Aorta (tissue), 5 donors: ENCODE measurements at places on chromosomes 6 and 20. TPM values are rescaled to one million over a fixed set of nuclear protein-coding genes. Genes with fewer than 3 reads are reported as not detected.
A peak's percentile ranks its signal among the peaks of the same experiment; 100 is the strongest.

DNA sequence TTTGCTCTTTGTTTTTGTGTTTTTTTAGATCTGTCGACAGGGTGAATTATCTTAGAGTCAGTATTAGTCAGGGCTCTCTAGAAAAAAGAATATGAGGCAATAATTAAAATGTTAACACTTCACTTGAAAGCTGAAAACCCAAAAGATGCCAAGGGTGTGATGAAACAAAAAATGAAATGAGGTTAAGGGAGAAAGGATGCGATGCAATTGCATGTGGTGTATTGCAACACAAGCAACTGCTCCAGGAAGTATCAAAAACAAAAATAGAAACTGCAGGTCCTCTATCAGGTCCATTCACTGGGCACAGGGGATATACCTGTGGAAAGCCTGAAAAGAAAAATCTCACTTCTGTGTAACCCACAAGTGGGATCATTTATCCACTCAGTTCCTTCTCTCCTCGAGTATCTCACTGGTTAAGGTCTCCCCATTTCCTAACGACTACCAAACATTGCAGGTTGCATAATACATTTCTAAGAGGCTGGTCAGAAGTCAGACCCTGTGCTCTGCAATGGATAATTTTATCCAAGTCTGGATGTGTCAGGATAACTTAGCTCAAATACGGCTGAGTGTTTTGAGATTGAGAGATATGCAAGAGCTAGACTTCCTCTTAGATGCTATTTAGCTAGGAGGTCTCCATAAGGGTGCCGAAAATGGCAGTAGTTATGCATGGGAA, 257.7 kb upstream of the GJE1 start:
- H3K27ac ChIP-seq, result no peak overlapping the region
- no peaks in the 10 kb centered on the region for H3K27me3 ChIP-seq
- H3K4me3 ChIP-seq, result no peak overlapping the region
- H3K4me1 ChIP-seq, result no peaks in the 10 kb centered on the region
- DNase-seq, result no peak

- peaks cover 1% of the 10 kb centered on the region for H3K4me1 ChIP-seq
- H3K4me3 ChIP-seq, result no peak overlapping the region
- H3K36me3 ChIP-seq, result no peaks in the 10 kb centered on the region
- peak; percentile 74 for DNase-seq
These were observed 108.7 kb downstream of the NCOA3 start for GRCh38 chr20:47610247-47610944.

DNA sequence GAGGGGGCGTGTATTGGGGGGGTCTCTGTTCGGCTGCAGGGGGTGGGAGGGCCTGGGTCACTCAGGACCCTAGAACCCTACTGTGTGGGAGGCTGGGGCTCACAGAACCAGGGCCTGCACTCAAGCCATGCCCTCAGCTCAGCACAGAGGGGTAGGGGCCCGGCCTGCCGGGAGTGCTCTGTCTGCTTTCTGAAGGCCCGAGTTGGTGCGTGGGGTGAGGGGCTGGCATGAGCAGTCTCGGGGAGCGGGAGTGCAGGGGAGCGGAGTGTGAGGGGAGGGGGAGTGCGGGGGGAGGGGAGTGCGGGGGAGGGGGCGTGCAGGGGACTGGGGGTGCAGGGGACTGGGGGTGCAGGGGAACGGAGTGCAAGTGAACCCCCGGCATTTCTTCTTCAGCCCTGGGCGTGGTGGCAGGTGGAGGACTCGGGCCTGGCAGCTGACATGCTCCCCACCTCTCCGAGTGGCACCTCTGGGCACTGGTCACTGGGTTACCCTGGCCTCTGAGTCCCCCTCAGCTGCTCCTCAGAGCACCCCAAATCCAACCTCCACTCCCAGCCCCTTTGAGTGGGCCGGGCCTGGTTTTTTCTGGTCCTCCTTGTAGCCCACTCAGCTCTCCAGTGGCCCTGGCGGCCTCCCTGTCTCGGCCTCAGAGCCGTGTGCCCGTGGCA, 1.0 kb downstream of the COL20A1 start:
- no peak overlapping the region for H3K4me3 ChIP-seq
- H3K36me3 ChIP-seq, result no peaks in the 10 kb centered on the region
- DNase-seq, result no peak
- H3K4me1 ChIP-seq, result no peaks in the 10 kb centered on the region

- H3K4me3 ChIP-seq, result no peak overlapping the region
- no peaks in the 10 kb centered on the region for H3K4me1 ChIP-seq
- no peak for DNase-seq
- H3K36me3 ChIP-seq, result no peaks in the 10 kb centered on the region
These were observed 8.5 kb downstream of the SCGN start for GRCh38 chr6:25660512-25660911.

DNA sequence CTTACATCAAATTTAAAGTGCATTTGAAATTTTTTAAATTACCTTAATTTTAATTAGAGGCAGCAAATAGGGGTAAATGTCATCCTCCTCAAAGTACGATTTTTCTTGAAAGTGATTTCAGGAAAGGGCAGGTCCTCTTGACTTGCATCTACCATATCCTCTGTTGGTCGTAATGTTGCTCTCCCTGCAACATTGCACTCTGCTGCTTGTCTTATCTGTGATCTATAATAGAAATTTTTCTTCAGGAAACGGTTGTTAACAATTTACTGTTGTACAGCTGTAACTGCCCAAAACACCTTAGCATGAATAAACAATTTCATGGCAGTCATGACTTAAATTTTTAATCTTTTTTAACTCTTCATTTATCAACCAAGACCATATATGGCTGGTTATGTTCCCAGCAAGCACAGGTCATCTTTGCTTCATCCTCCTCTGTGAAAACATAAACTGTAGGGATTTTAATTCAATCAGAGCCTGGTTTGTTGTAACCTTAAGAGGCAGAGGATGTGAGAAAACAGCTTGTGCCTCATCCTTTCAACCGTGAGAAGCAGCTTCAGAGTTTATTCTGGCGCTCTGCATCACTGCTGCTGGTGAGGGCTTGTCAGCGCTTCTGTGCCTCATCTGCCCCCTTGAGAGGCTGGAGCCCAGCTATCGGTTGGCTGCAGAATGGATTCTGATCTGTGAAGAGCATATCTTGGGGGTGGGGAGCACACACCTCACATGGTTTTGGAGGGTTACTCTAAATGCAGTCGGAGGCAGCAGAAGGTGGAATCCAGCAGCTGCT, 56.0 kb downstream of the CTNNBL1 start:
- no peaks in the 10 kb centered on the region for H3K4me1 ChIP-seq
- H3K36me3 ChIP-seq, result peaks cover 7% of the 10 kb centered on the region
- no peak for DNase-seq
- no peak overlapping the region for H3K27ac ChIP-seq
- H3K27me3 ChIP-seq, result no peaks in the 10 kb centered on the region

GRCh38 chr6:44497807-44498206, 110.3 kb downstream of the CDC5L start:
- no peaks in the 10 kb centered on the region for H3K36me3 ChIP-seq
- H3K27me3 ChIP-seq, result no peaks in the 10 kb centered on the region
- no peak overlapping the region for H3K27ac ChIP-seq
- DNase-seq, result no peak

- H3K4me3 ChIP-seq, result no peak overlapping the region
- no peaks in the 10 kb centered on the region for H3K4me1 ChIP-seq
- H3K36me3 ChIP-seq, result no peaks in the 10 kb centered on the region
These were observed 65.6 kb downstream of the ATP9A start for GRCh38 chr20:51702556-51702955.

DNA sequence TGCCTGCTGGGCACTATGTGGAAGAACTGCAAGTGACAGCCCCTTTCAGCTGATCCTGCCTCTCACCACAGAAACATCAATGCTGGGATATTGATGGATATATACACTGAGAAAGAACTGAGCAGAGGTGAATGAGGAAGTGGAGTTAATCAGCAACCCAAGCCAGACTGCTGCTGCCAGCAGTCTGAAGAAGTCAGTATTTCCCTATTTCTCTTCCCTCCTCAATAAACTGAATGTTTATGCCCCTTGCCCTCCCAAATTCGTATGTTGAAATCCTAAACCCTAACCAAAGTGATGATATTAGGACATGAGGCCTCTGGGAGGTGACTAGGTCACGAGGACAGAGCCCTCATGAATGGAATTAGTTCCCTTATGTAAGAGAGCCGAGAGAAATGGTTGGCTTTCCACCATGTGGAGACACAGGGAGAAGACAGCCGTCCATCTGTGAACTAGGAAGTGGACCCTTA, 76.3 kb downstream of the CDK19 start:
- no peaks in the 10 kb centered on the region for H3K27me3 ChIP-seq
- no peaks in the 10 kb centered on the region for H3K36me3 ChIP-seq
- no peak overlapping the region for H3K27ac ChIP-seq
- no peaks in the 10 kb centered on the region for H3K4me1 ChIP-seq

- H3K4me3 ChIP-seq, result no peak overlapping the region
- H3K36me3 ChIP-seq, result peaks cover 6% of the 10 kb centered on the region
- H3K27me3 ChIP-seq, result no peaks in the 10 kb centered on the region
- H3K4me1 ChIP-seq, result no peaks in the 10 kb centered on the region
- no peak for DNase-seq
These were observed 26.8 kb downstream of the C6orf89 start for GRCh38 chr6:36912586-36912985.

- H3K27ac ChIP-seq, result no peak overlapping the region
- no peak for DNase-seq
- no peak overlapping the region for H3K4me3 ChIP-seq
- no peaks in the 10 kb centered on the region for H3K4me1 ChIP-seq
These were observed 283.0 kb upstream of the NOX3 start for GRCh38 chr6:155738602-155739105.

DNA sequence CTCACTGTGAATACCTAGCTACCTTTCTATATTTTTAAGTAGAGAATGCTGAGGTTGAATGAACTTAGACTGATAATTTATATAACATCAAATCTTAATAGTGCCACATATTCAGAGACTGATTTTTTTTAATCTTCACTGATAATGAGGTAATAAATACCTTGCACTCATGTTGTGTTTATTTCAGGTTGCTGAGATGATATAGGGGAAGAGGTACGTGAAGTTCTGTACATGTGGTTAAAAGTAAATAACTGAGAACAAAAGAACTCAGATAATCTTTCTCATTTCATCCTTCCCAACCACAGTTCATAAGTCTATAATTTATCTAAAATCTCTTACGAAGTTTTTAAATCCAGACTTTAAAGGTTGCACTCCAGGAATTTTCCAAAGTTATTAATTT, 6.4 kb downstream of the NHSL1 start:
- H3K36me3 ChIP-seq, result no peaks in the 10 kb centered on the region
- DNase-seq, result no peak
- no peaks in the 10 kb centered on the region for H3K27me3 ChIP-seq
- H3K4me1 ChIP-seq, result peaks cover 2% of the 10 kb centered on the region

DNA sequence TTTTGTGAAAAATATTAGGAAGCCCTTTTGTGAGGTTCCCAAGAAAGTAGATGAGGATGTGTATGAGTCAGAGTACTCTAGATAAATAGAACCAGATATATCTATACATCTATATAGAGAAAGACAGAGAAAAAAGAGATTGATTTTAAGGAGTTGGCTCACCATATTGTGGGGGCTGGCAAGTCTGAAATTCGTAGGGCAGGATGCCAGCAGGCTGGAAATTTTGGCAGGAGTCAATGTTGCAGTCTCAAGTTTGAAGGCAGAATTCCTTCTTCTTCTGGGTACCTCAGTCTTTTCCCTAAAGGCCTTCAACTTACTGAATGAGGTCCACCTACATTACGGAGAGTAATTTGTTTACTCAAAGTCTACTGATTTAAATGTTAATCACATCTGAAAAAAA, 65.3 kb upstream of the SAMD3 start:
- H3K4me3 ChIP-seq, result no peak overlapping the region
- H3K4me1 ChIP-seq, result no peaks in the 10 kb centered on the region
- H3K27ac ChIP-seq, result no peak overlapping the region
- no peaks in the 10 kb centered on the region for H3K27me3 ChIP-seq

DNA sequence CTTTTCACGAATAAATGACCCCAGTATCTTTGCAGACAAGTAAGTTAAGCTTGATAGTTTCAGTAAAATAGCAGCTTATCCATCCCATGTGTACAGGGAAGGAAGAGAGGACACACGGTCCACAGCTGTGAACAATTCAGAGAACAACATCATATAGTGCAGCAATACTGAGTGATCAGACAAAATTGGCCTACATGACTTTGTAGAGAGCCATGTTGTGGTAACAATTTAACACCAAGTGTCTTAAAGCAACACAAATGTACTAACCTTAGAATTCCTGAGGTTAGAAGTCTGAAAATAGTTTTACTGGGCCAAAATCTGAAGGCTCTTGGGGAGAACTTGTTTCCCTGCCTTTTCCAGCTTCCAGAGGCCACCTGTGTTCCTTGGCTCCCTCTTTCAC, 12.5 kb downstream of the FAM184A start:
- no peaks in the 10 kb centered on the region for H3K4me1 ChIP-seq
- H3K4me3 ChIP-seq, result no peak overlapping the region
- no peak for DNase-seq

GRCh38 chr20:44296011-44296410, 15.0 kb downstream of the FITM2 start:
- H3K27ac ChIP-seq, result no peak overlapping the region
- H3K4me3 ChIP-seq, result no peak overlapping the region
- H3K36me3 ChIP-seq, result no peaks in the 10 kb centered on the region
- no peaks in the 10 kb centered on the region for H3K4me1 ChIP-seq
- H3K27me3 ChIP-seq, result no peaks in the 10 kb centered on the region

- H3K4me1 ChIP-seq, result no peaks in the 10 kb centered on the region
- no peaks in the 10 kb centered on the region for H3K27me3 ChIP-seq
- peak overlapping the region; percentile 44 for H3K27ac ChIP-seq
- DNase-seq, result no peak
These were observed 33.2 kb downstream of the RANBP9 start for GRCh38 chr6:13678255-13678983.

- no peaks in the 10 kb centered on the region for H3K27me3 ChIP-seq
- no peaks in the 10 kb centered on the region for H3K4me1 ChIP-seq
- no peak for DNase-seq
- no peaks in the 10 kb centered on the region for H3K36me3 ChIP-seq
- H3K4me3 ChIP-seq, result no peak overlapping the region
These were observed 1.7 kb downstream of the C20orf204 start for GRCh38 chr20:64037498-64038213.

GRCh38 chr6:45818655-45819054, 197.0 kb downstream of the CLIC5 start:
- no peaks in the 10 kb centered on the region for H3K27me3 ChIP-seq
- H3K36me3 ChIP-seq, result no peaks in the 10 kb centered on the region
- no peaks in the 10 kb centered on the region for H3K4me1 ChIP-seq
- no peak for DNase-seq
- H3K4me3 ChIP-seq, result no peak overlapping the region

GRCh38 chr20:35641743-35642142, 23.0 kb downstream of the CPNE1 start:
- H3K27ac ChIP-seq, result no peak overlapping the region
- H3K27me3 ChIP-seq, result no peaks in the 10 kb centered on the region
- no peak overlapping the region for H3K4me3 ChIP-seq
- no peak for DNase-seq

The TRIM40 gene
- total RNA-seq, result not detected

The OR2H1 gene
- total RNA-seq, result not detected

The PNPLA1 gene
- total RNA-seq, result 0.23 TPM

The SPO11 gene
- not detected for total RNA-seq

The TNXB gene
- total RNA-seq, result 441 TPM
